Activated CD4-positive, alpha-beta T cell treated with anti-CD3 and anti-CD28 coated beads, Interleukin-2, amount 10 ng/mL, durations not matched to agents 7 days and 5 days (primary cell): ENCODE measurements at places on chromosomes 16 and 17. TPM values are rescaled to one million over a fixed set of nuclear protein-coding genes. Genes with fewer than 3 reads are reported as not detected.

The KRTAP4-5 gene
- not detected for total RNA-seq

The CD79B gene
- total RNA-seq = 34.6 TPM

The OTOP3 gene
- total RNA-seq = not detected

The HNF1B gene
- total RNA-seq = 0.08 TPM

The SPATA32 gene
- 0.67 TPM for total RNA-seq

The LRRC37B gene
- 33.0 TPM for total RNA-seq

The ZC3H7A gene
- total RNA-seq = 68.0 TPM

The RNF222 gene
- 0.10 TPM for total RNA-seq

The SEC14L5 gene
- not detected for total RNA-seq

The SLC2A4 gene
- not detected for total RNA-seq

The DVL2 gene
- 53.2 TPM for total RNA-seq

The CHAD gene
- total RNA-seq = not detected

The GPATCH8 gene
- total RNA-seq = 46.1 TPM

The PHOSPHO1 gene
- total RNA-seq = not detected

The TRPV3 gene
- 0.10 TPM for total RNA-seq

The KRT23 gene
- total RNA-seq = not detected

The PPP4C gene
- 136 TPM for total RNA-seq

The MYH8 gene
- total RNA-seq = not detected

The KRTAP1-1 gene
- total RNA-seq = not detected

The DNASE1L2 gene
- total RNA-seq = 3.4 TPM

The ANKS4B gene
- not detected for total RNA-seq

The YPEL2 gene
- total RNA-seq = 9.4 TPM

The NAGLU gene
- total RNA-seq = 18.8 TPM

The TBC1D3 gene
- total RNA-seq = not detected

The TNFRSF13B gene
- not detected for total RNA-seq

The TBC1D10B gene
- 69.9 TPM for total RNA-seq

The SYNGR3 gene
- total RNA-seq = 1.9 TPM

The SLC9A5 gene
- total RNA-seq = 1.5 TPM

The KRTAP9-4 gene
- total RNA-seq = not detected

The PMP22 gene
- not detected for total RNA-seq

The PLA2G10 gene
- not detected for total RNA-seq

The PIPOX gene
- total RNA-seq = 1.7 TPM

The CETP gene
- total RNA-seq = not detected

The NOTUM gene
- total RNA-seq = 0.23 TPM

The MLKL gene
- 36.7 TPM for total RNA-seq

The WNT9B gene
- total RNA-seq = not detected

The ZG16 gene
- total RNA-seq = not detected

The KRT39 gene
- not detected for total RNA-seq

The DNAAF8 gene
- total RNA-seq = 0.40 TPM

The CDH3 gene
- total RNA-seq = not detected

The CLEC3A gene
- total RNA-seq = not detected

The SNAI3 gene
- total RNA-seq = 21.0 TPM

The MRPL10 gene
- total RNA-seq = 51.9 TPM

The CRK gene
- total RNA-seq = 18.4 TPM

The NLRC5 gene
- total RNA-seq = 468 TPM

The SNX20 gene
- 98.5 TPM for total RNA-seq

The TEX19 gene
- 0.10 TPM for total RNA-seq

The ABCC3 gene
- total RNA-seq = not detected

The HEATR9 gene
- 0.17 TPM for total RNA-seq
